Naive thymus-derived CD8-positive, alpha-beta T cell (primary cell): ENCODE measurements at places on chromosomes 5 and 9.
A peak's percentile ranks its signal among the peaks of the same experiment; 100 is the strongest.

DNA sequence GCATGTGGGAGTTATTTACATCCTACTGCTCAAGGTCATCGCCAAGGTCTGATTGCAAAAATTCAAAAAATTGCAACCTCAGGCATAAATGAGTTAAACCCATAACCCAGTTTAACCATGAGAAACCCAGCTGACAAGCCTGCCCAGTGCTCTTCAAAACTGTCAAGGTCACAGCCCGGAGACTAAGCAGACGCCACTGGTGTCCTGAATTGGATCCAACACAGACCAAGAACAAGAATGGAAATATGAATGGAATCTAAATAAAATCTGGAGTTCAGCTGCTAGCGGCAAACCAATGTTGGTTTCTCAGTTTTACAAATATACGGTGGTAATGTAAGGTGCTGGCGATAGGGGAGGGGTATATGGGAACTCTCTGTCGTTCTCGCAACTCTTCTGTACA, 201.5 kb upstream of the MVB12B start:
- no peak for DNase-seq

DNA sequence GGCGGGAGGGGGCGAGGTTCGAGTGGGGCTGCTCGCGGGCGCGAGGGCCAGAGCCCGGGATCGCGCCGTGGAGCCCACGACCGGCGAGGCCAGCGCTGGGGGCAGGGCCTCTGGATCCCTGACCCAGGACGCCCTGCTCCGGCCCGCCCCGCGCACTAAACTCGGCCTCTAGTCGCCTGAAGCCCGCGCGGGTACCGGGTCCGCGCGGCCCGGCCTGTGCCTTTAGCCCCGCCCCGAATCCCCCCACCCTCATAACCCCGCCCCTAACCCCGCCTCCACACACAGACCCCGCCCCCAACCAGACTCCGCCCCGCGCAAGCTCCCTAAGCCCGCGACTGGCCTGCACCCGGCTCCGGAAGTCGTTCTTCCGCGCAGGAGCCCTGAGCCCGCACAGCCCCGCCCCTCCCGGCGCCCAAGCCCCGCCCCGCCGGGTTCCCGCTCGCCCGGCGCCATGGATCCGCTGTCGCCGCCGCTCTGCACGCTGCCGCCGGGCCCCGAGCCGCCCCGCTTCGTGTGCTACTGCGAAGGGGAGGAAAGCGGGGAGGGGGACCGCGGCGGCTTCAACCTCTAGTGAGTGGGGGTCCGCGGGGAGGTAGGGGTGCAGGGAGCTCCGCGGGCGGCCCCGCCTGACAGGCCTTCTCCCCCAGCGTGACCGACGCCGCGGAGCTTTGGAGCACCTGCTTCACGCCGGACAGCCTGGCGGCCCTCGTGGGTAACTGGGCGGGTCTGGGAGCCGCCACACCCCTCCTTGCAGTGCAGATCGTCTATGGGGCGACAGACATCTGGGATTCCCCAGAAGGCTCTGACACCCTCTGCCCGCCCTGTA, at the start of gene PAXX:
PAXX (plus strand) TSS at position 430 of the 826 bp plus-strand sequence; CDS start at position 452, 22 bp downstream.
- DNase-seq, result peak; percentile 92

DNA sequence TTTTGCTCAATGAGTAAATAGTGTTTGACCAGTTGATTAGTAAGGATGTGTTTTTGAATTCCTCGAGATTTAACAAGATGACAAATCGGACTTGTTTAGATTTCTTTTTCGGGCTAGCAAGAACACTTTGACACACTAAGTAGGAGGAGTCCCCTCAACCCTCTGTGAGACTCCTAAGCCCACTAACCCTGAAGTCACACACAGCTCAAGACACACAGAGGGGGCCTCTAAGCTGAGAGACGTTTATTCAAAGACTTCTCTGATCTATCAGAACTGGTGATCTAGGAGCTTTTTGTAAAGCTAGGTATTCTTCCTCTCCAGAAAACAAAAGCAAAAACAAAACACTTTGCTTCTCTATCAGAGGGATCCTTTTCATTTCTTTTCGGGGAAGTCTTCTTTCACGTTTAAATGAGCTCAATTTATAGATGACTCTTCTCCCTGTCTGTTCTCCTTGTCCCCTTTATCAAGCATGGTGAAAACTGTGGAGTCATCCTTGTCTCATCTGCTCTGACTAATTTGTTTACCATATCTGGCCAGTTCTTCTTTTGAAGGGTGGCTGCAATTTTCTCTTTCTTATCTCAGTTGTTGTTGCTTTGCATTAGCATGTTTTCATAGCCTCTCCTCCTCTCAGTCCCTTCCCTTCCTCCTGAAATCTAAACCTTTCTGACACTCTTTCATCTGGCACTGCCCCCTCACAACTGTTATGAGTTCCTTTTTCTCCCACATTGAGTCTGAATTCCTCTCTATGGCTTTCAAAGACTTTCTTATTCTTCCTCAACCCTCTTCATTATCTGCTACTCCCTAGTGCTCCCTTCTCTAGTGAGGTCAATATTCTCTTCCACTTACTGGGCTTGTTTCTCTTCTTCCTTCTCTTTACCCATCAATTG, 68.5 kb upstream of the RAI14 start:
- no peak for DNase-seq

- DNase-seq, result no peak
These were observed 56.2 kb downstream of the TMOD1 start for GRCh38 chr9:97557606-97558095.

GRCh38 chr9:75876999-75877640, 13.4 kb upstream of the PCSK5 start:
- DNase-seq, result no peak

DNA sequence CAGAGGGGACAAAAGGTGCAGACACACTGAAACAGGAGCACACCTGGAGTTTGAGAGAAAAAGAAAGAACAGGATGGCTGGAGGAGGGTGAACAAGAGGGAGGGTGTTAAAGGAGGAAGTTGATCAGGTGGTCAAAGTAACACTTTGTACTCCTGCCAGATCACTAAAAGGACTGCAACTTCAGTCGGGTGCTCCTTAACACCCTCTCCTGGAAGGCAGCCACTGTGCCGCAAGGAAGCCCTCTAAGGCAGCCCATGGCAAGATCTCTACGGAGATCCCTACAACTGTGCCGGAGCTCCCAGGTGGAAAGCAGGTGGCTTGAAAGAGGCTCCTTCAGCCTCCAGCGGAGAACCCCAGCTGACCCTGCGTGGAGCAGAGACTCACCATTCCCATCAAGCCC, 124.4 kb upstream of the MSX2 start:
- DNase-seq, result no peak

DNA sequence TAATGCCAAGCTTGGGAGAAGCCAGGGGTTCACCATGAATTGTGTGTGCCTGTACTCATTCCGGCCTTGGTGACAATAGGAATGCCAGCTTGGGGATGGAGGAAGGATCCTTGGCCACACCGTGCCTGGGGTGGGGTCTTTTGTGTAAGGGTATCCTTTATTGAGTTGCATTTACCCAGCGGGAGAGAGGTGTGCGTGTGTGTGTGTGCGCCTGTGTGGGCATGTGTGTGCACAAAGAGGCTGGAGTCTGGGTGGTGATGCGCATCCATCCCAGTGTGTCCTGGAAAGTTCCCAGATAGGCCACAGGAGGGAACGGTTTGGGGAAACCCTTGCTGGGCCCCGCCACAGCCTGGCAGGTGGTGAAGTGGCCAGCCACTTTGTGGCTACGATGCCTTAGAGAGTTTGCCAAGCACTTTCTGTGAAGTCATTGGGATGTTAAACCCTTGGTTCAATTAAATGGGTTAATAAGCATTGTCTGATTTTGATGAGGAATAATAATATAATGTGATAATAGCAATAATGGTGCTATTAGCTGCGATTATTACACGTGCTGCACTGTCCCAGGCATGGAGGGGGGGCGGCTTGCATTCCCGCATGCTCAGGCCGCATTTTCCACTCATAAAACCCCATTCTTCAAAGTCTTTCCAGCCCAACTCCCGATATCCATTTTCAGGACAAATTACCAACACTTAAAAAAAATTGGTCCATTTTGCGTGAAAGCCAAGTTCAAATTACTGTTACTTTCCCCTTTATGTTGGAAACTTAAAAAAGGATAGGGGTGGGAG, 13.7 kb downstream of the PITX1 start:
- DNase-seq, result no peak

GRCh38 chr5:34038390-34038789, 4.6 kb downstream of the C1QTNF3 start:
- DNase-seq, result no peak

GRCh38 chr5:144598451-144599068, 427.9 kb downstream of the KCTD16 start:
- no peak for DNase-seq

DNA sequence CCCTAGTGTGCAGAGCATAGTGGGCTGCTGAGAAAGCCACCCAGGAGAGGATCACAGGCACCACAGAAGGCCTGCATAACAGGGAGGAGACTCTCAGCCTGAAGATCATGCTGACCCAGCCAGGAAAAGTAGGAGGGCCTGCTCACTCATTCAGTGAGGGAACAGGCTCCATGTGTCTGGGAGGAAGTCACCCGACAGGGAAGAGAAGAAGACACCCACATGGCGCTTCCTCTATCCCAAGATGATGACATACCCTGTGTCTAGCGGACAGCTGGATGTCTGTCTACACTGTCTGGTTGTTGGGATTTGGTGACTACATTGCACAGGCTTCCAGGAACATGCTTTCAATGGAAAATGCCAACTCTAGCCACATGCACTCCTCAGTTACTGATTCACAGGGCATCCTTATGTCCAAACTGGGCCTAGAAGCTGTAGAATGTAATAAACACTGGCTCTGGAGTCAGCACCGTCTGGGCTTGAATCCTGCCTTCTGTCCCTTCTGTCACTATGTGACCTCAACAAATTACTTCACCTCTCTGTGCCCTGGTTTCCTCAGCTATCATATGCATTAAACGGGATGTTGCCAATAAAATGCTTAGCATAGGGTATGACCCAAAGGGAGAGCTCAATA, 47.6 kb downstream of the KLHL3 start:
- no peak for DNase-seq

- no peak for DNase-seq
These were observed 90.5 kb downstream of the PCSK1 start for GRCh38 chr5:96342581-96342980.

DNA sequence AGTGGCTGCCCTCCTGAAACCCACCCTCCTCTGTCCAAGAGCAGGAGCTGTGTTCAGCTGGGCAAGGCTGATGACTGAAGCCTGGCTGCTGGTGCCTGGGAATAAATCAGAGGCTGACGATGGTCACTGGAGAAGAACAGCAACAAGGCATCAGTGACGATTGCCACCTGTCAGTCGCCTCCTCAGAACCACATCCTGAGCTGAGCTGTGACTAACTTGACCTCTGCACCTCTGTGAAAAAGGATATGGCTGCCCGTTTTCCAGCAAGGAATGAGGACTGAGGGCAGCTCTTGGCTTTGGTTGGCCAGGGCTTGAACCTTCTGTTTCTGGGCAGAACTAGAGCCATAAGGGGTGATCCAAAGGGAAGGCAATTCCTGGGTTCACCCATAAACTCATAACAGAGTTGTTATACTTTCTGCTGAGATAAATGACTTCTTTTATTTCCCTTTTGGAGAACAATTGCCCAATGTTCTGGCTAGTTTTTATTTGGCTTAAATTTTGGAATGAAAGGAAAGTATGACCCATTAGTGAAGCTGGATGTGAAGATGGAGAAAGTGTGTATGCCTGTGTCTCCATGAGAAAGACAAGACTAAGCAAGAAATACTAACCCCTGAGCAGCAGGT, 40.1 kb downstream of the TRIP13 start:
- DNase-seq, result no peak

- no peak for DNase-seq
These were observed 162.9 kb upstream of the NMUR2 start for GRCh38 chr5:152568016-152568415.
